ENCODE measurements at places on chromosomes 4 and X. TPM values are rescaled to one million over a fixed set of nuclear protein-coding genes. Genes with fewer than 3 reads are reported as not detected.

The MAGEB10 gene
- not detected for total RNA-seq

The MAGEE2 gene
- total RNA-seq = not detected

The MAMLD1 gene
- total RNA-seq = 3.6 TPM

The CLIC2 gene
- 0.54 TPM for total RNA-seq

The ADH1B gene
- 31.3 TPM for total RNA-seq

The ZFP92 gene
- total RNA-seq = 0.81 TPM

The MMAA gene
- total RNA-seq = 3.7 TPM

The SMIM10L2A gene
- under 0.01 TPM for total RNA-seq

The NSG1 gene
- 95.3 TPM for total RNA-seq

All from cardiac atrium fibroblast (primary cell).